ENCODE measurements at places on chromosomes 3 and 15.

DNA sequence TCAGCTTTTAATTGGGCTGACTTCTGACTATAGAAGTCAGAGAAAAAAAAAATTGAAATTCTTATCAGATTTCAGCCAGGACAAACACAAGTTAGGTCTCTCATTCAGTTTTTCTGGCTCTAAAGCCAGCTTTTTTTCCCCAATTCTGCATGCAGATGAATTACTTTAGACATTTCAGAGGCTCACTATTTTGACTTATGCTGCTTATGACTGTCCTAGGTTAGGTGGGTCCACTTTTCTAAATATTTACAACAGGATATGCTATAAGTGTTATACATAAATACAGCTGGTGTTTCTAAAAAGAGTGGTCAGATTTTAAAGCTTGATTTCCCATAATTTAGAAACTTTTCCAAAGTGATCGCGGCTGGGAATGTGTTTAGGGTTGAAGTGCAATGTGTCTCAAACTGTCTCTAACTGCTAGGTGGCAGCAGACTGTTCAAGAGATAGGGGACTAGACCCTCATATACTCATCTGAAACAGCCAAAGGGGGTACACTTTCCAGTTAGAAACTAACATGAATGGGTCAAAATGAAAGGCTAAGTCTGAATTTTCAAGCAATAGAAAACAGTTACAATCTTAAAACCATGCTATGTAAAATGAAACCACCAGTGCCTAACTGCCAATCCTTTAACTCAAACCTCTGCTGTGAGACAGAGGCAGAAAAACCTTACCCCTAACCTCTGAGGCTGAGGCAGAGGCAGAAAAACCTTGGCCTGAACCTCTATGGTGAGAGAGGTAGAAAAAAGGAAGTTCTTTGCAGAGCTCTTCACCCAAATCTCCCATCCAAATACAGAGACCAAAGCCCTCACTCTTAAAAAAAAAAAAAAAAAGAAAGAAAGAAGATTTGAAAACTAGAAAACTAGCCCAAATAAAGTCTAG, 596.0 kb downstream of the NTRK3 start:
- DNase-seq, result no peak

- no peak for DNase-seq
Observed at GRCh38 chr3:194022052-194022451, 113.9 kb upstream of the HES1 start.

DNA sequence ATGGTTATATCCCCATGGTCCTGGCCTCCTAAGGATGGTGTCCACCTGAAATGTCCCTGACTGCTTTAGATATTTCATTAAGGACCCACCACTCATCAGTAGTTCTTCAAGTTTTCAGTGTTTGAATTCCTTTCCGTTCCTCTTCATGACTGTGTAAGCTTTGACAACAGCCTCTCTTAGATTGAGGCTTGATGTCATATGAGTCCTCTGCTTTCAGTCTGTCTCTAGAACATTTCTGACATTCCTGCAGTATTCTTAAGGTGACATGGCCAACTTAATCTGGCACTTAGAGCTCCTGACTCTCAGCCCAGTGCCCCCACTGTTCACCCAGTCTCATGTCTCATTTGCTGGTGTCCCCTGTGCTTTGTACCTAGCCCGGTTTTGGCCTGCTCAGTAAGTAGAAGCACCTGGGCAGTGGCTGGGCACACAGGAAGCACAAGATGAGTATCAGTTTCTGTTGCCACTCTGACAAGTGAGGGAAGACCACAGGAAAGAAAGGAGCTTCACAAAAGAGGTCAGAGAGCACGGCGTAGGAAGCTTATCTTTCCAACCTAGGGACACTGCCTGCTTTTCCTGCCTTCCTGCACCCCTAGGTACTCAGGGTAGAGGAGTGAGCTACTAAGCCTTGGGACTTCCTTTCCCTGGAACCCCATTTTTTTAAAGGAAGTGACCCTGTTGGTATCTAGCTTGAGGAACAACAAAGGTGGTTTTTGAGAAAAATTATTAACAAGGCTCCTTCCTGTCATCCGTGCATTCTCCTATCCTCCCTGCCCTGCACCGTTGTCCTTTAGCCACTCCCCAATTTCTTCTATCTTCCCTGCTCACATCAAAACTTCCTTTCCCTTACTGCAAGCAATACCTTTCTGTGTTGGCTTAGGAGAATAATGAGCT, 103.1 kb downstream of the KLHL25 start:
- DNase-seq, result no peak

DNA sequence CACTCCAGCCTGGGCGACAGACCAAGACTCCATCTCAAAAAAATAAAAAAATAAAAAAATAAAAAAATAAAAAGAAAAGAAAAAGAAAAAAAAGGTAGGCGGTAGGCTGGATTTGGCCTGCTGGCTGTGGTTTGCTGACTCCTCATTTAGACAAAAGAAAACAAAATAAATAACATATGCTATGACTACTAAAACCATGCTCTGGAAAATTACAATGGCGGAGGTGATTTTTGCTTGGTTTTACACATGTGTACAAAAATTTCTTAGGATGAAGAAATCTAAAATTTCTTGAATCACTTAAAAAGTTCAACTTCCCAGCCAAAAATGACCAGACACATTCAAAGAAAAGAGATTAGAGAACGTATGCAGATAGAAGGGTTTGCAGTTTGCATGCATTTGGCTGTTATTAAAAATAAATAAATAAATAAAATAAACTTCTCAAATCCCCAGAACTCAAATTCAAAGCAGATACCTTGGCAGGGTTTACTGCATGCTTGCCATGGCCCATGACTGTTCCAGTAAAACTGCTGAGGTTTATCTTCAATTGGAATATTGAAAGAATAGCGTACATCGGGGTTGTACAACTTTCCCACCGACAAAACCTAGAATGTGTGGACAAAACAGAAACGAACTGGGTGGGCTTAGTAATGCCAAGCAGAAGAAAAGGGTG, 65.9 kb downstream of the ADAMTS9 start:
- no peak for DNase-seq

DNA sequence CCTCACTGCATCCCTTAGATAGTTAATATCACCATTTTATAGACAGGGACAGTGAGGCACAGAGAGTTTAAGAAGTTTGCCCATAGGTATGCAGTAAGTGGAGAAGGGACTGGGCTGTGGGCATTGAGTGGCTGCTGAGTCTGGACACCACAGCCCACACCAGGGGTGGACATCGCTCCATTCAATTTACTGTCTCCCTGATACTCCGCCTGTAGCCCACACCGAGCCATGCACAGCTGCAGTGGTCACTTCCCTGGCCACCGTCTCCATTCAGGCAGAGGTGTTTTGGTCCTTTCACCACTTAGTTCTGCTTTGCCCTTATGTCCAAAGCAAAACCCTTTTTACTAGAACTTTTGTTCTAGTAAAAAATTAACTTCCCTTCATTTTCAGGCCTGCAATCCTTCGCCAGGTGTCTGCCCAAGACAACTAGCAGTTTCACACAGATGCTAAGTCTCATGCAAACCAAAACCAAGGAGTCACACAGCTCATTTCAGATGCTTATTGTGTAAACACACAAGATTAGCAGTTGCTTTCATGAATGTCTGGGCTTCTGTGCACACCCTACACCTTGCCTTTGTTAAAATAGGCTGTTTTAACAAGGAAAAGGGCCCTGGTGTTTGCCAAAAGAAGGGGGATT, 30.1 kb downstream of the ZNF35 start:
- no peak for DNase-seq

DNA sequence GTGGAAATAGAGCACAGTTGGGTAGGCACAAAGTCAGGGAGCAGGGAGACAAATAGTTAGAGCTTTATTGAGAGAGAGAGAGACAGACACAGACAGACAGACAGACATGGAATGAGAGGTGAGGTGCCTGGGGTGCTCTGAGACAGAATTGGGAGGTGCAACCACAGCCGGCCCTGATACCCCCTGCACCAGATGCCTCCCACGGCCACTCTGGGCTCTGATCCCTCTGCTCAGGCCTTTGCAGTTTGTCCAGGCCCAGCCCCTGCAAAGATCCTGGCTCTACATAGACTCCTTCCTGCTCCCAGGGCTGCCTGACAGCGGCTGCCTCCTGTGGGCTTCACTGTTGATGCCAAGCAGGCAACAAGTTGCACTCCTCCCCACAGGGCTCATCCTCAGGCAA, 283.8 kb downstream of the GABRG3 start:
- no peak for DNase-seq

GRCh38 chr3:128882719-128883118, 3.3 kb downstream of the ACAD9 start:
- DNase-seq, result no peak

GRCh38 chr15:101246824-101247745, 4.8 kb downstream of the CHSY1 start:
- no peak for DNase-seq

DNA sequence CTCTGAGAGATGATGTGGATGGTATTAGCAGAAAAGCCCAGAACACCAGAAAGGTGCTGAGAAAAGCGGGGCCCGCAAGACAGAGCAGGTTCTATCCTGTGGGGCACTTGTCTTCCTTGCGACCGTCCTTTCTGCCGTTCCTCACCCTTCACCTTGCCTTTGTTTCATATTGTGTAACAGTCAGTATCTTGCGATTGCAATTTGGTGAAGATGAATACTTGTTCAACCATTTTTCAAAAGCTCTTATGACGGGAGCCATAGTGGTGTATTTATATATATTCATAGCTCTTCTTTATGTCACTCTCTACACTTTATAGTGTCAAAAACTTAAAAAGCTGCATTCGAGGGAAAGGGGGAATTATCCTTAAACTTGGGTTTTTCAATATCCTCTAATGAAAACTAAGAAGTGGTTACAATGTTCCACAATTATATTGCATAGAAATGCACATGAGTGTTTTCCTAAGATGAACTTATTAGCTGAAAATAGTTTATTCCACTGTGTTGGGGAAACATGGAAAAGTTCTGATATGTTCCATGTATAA, 797 bp downstream of the MAP3K13 start:
- no peak for DNase-seq

- DNase-seq, result no peak
Observed at GRCh38 chr3:133475245-133476010, 75.6 kb downstream of the BFSP2 start.

DNA sequence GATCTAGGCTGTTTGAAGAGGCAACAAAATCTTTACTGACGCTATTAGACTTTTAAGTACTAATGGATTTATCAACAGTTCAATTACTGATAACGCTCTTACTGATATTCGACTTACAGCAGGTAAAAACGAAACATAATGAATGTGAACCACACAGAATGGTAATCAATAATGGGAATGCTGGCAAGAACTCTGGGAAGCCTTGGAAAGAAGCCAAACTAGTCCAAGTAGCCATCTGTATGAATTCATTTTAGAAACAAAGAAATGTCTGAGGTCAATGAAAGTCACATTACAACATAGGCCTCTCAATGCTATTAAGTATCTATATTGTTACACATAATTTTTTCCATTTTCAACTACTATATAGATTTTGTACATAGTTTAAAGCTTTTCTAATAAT, 130.0 kb downstream of the DMXL2 start:
- DNase-seq, result no peak

GRCh38 chr3:127728417-127729015, 55.8 kb downstream of the ABTB1 start:
- no peak for DNase-seq

DNA sequence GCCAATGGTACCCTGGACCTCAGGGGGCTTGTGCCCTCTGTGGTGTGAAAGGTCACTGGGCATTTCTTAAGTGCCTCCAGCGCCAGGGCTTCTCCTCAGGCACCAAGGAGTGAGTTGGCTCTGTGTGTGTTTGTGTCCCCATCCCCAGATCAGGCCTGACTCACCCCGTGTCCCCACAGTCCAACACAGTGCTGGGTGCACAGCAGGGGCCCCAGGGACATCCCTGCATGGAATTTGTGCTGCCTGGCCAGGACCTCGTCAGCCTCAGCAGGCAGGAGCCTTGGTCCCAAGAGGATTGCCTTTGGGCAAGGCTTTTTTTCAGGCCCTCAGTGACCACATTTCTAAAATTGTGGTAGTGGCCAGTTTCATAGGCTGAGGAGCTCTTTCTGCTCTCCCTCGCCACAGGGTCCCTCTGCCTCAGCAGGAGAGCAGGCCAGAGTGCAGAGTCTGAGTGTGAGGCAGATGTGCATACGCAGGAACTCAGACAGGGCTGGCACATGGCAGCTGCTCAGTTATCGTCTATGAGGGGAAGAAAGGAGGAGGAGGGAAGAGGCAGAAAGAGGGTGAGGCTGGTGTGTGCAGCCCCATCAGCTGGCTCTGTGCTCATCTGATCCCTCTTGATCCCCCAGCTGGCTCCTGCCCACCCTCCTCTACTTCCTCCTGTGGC, 215.6 kb downstream of the RPLP1 start:
- DNase-seq, result no peak

GRCh38 chr15:97114900-97115760, 784.6 kb downstream of the NR2F2 start:
- no peak for DNase-seq

DNA sequence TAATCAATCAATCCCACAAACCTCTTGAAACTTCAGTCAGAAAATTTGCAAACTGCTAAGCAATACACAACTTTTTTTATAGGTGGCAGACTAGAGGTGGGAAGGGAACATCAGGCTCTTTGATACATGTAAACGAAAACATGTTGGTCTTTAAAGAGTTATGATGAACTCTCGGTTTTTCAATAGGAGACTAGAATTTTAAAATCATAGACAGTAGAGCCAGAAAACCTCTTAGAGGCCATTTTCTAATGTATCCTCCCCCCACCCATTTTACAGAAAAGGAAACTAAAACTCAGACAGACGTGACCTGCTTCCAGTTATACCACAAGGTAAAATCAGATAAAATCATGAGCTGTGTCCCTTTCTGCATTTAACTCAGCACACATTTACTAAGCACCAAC, 179.1 kb upstream of the LPP start:
- DNase-seq, result peak; percentile 11

- peak; percentile 12 for DNase-seq
Observed at GRCh38 chr3:124347418-124347817, 355.5 kb upstream of the ROPN1 start.

GRCh38 chr3:23675010-23675409, 130.7 kb upstream of the UBE2E1 start:
- no peak for DNase-seq

DNA sequence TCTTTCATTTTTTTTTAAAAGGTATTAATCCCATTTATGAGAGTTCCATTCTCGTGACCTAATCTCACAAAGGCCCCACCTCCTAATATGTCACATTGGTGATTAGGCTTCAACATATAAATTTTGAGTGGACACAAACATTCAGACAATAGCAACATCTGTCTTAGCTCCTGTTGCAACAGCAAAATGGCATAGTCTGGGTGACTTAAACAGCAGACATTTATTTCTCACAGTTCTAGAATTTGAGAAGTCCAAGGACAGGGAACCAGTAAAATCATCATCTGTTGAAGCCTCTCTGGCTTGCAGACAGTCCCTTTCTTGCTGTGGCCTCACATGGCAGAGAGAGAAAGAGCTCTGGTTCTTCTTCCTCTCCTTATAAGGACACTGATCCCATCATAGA, 3.2 kb upstream of the PLSCR2 start:
- DNase-seq, result no peak

GRCh38 chr3:159609625-159610024, 379.0 kb upstream of the IL12A start:
- no peak for DNase-seq

GRCh38 chr3:52742418-52743041, 28.2 kb downstream of the NEK4 start:
- peak; percentile 0 for DNase-seq

Measured in A673 (cell line).